ENCODE measurements at places on chromosomes 12 and 14. TPM values are rescaled to one million over a fixed set of nuclear protein-coding genes. Genes with fewer than 3 reads are reported as not detected.

TMEM179 gene
- total RNA-seq, result not detected

ATG14 gene
- total RNA-seq, result 11.3 TPM

CD69 gene
- 7.8 TPM for total RNA-seq

WNT1 gene
- total RNA-seq, result not detected

DNA sequence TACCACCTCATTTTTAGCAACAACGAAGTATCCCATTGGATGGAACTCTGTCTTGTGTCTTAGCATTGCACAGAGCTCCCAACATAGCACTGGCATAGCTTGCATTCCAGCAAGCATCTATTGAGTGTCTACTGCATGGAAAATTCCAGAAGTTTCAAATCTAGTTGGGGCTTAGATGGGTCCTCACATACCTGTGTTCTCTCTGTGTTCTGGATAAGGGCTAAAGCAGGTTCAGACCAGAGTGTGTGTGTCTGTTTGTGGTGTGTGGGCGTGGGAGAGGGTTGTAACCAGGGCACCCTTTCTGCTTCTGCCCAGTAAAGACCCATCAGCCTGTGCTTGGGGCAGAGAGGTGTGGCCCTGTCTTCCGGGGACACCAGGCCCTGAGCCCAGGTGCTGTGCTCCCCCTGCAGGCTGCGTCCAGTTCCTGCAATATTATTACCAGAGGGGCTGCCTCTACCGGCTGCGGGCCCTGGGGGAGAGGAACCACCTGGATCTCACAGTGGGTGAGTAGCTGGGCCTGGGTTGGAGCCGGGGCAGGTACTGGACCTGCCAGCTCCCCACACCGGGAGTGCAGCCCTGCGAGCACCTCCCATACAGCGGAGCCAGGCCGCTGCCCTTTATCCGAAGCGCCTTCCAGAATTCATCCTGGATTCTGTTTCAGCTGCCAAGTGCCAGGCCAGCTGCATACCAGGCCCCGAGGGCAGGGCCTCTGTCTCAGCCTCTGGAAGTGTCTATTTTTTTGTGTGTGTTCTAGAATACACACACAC, 20.3 kb downstream of the RHOF start:
- no peak for DNase-seq
- no peaks in the 10 kb centered on the region for H3K4me1 ChIP-seq
- no peaks in the 10 kb centered on the region for H3K27me3 ChIP-seq
- no peak overlapping the region for H3K27ac ChIP-seq
- no peaks in the 10 kb centered on the region for H3K36me3 ChIP-seq

GRCh38 chr12:110776410-110776809, 33.7 kb upstream of the PPP1CC start:
- H3K27me3 ChIP-seq, result no peaks in the 10 kb centered on the region
- no peak for DNase-seq
- H3K4me1 ChIP-seq, result no peaks in the 10 kb centered on the region
- no peaks in the 10 kb centered on the region for H3K36me3 ChIP-seq
- H3K27ac ChIP-seq, result no peak overlapping the region
- H3K4me3 ChIP-seq, result no peak overlapping the region

DNA sequence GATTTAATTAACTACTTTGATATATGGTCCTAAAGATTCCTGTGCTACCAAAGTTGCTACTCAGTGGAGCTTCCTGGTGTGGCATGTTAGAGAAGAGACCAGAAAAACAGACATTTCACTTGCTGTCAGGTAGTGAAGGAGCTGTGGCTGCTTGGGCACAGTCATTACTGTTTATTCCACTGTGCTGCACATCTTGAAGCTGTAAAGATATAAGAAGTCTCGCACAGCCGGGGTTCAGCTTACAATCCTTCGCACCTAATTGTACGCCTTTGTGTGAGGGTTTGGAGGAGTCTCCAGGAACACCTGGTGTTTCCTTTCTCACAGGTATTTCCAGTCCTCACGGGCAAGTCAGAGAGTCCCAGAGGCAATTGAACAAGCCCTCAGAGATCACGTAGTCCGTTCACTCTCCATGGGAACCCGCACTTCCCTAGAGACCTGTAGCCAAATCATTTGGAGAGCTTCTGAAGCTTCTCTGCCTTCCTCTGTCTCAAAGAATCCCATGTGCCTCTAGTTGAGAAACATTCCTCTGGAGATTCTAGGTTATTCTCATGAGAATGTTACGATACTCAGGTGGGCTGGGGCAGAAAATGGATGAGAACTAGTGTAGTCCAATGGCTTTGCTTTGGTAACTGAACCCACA, 4.1 kb downstream of the EVL start:
- no peak for DNase-seq
- no peak overlapping the region for H3K27ac ChIP-seq
- H3K27me3 ChIP-seq, result no peaks in the 10 kb centered on the region

DNA sequence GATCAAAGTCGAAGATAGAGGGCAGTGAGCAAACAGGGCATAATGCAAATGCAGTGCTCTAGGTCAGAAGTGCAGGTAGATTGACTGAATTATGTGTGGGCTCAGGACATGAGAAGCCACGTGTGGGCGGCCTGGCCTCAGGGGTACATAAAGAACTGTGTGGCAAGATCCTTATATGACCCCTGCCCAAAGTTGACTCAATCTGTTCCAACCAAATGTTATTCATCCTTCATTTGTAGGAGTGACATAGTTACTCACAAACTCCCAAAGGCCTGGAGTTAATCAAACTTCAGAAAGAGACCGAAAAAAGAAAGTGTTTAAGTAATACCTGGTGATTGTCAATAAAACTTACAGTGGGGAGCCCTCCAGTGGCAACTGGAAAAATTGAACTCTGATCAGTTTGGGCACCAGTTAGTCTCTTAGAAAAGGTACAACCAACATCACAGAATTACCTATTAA, 150.4 kb upstream of the FAR2 start:
- no peak overlapping the region for H3K4me3 ChIP-seq
- H3K27me3 ChIP-seq, result no peaks in the 10 kb centered on the region
- no peaks in the 10 kb centered on the region for H3K36me3 ChIP-seq
- DNase-seq, result no peak

DNA sequence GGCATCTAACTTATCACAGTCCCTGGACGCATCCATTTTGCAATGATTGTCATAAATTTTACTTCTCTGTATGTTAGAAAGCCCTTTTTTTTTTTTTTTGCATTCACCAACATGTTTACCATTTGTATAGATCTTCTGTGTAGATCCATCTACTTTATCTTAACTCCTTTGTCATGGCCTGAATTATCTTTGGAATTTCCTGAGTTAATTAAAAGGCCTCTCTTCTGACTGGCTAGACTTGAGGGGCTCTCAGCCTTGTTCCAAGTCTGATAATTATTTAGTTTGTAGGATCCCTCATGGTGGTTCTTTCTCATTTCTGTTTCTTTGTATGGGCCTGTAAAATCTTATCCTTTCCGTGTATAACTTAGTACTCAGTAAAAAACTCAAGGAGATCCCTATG, 387.0 kb downstream of the C12orf50 start:
- no peaks in the 10 kb centered on the region for H3K27me3 ChIP-seq
- no peaks in the 10 kb centered on the region for H3K36me3 ChIP-seq
- H3K4me3 ChIP-seq, result no peak overlapping the region
- H3K27ac ChIP-seq, result no peak overlapping the region
- no peak for DNase-seq

GRCh38 chr12:62862259-62862881, 72.6 kb downstream of the PPM1H start:
- H3K4me3 ChIP-seq, result no peak overlapping the region
- H3K4me1 ChIP-seq, result peaks cover 10% of the 10 kb centered on the region
- H3K27me3 ChIP-seq, result no peaks in the 10 kb centered on the region
- DNase-seq, result no peak
- H3K27ac ChIP-seq, result no peak overlapping the region
- H3K36me3 ChIP-seq, result no peaks in the 10 kb centered on the region

GRCh38 chr14:93888995-93889394, 38.1 kb upstream of the FAM181A start:
- H3K36me3 ChIP-seq, result no peaks in the 10 kb centered on the region
- H3K4me3 ChIP-seq, result no peak overlapping the region
- DNase-seq, result no peak
- H3K4me1 ChIP-seq, result peaks cover 3% of the 10 kb centered on the region
- H3K27me3 ChIP-seq, result no peaks in the 10 kb centered on the region

- H3K27me3 ChIP-seq, result no peaks in the 10 kb centered on the region
- H3K4me3 ChIP-seq, result no peak overlapping the region
- H3K4me1 ChIP-seq, result no peaks in the 10 kb centered on the region
- no peak overlapping the region for H3K27ac ChIP-seq
- no peaks in the 10 kb centered on the region for H3K36me3 ChIP-seq
These were observed 18.5 kb upstream of the GPRC5A start for GRCh38 chr12:12872934-12873275.

DNA sequence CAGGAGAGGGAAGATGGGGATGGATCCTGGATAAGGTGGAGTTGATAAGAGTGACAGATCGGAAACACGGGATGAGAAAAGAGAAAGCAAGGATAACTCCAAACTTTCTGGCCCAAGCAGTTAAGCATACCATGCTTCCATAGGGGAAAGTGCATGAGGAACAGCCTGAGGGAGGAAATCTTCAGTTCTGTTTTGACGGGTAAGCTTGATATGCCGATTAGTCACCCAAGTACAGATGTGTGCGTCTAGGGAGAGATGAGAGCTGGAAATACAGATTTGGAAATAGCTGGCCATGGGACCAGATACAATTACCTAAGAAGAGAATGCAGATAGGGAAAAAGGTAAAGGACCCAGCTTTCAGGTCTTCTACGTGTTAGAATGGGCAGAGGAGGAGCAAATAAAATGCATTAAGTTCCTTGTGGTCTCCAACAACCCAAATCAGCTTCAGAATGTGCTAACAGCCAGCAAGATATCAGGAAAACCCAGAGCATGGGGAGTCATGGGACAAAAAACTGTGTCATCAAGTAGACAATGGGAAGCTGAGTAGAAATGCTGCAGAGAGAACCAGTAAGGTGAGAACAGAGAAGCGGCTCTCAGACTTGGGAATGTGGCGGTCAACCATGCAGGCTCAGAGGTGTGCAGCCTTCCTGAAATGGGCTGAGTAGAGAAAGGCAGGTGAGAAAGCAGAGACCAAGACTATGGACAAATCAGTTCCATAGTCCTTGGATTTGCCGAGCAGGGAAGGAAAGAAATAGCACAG, 56.3 kb downstream of the PPP1R36 start:
- H3K27ac ChIP-seq, result no peak overlapping the region
- H3K4me3 ChIP-seq, result no peak overlapping the region
- no peaks in the 10 kb centered on the region for H3K36me3 ChIP-seq
- H3K27me3 ChIP-seq, result no peaks in the 10 kb centered on the region

DNA sequence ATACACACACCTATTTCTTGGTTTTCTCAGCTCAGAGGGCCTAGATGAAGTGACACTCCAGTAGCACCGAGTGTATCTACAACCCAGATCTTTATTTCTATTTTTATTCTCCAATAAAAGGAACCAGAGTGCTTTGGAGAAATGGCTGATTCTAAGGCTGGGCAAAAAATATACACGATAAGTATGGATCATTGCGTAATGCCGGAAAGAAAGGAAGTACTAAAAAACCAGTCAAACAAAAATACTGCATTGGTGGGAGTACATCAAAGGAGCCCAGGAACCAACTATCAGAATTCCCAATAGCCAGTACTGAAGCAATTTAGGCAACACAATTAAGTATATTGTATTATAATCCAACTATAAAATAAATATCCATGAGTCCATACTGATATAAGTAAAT, 400.9 kb upstream of the CCDC196 start:
- H3K4me1 ChIP-seq, result no peaks in the 10 kb centered on the region
- H3K27me3 ChIP-seq, result no peaks in the 10 kb centered on the region
- no peak for DNase-seq
- no peak overlapping the region for H3K27ac ChIP-seq
- no peak overlapping the region for H3K4me3 ChIP-seq

DNA sequence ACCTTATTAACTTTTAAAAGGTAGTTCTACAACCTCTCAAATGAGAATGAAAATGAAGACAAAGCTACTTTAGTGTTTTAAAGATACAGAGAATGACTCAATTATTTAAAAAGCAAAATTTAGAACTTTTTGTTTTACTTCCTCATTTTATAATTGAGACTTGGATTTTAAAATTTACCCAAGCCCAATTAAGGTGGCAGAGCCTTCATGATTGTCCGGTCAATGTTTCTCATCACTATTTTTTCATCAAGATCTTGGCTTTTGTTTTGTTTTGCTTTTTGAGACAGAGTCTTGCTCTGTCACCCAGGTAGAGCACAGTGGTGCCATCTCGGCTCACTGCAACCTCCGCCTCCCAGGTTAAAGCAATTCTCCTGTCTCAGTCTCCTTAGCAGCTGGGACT, 32.7 kb downstream of the PPP4R3A start:
- DNase-seq, result no peak
- no peaks in the 10 kb centered on the region for H3K27me3 ChIP-seq

Data from ovary (tissue), 10 donors.